ENCODE measurements at places on chromosomes 4 and X. TPM values are rescaled to one million over a fixed set of nuclear protein-coding genes. Genes with fewer than 3 reads are reported as not detected.

Gene ESX1
- not detected for total RNA-seq

Gene TLR10
- total RNA-seq, result not detected

Gene SPANXA1
- total RNA-seq, result not detected

Gene RNF150
- total RNA-seq, result 0.13 TPM

Gene TMEM271
- total RNA-seq, result not detected

Gene CT47B1
- not detected for total RNA-seq

Gene FGA
- not detected for total RNA-seq

Gene VCX
- total RNA-seq, result not detected

Gene DRD5
- not detected for total RNA-seq

Gene GAGE12J
- not detected for total RNA-seq

Gene DNAAF6
- total RNA-seq, result not detected

Gene ZMAT1
- 1.4 TPM for total RNA-seq

Gene SH3D19
- 125 TPM for total RNA-seq

Gene S100G
- not detected for total RNA-seq

Gene DMP1
- total RNA-seq, result not detected

Gene ZNF630
- 2.0 TPM for total RNA-seq

Gene GAGE2A
- total RNA-seq, result not detected

Gene XKRX
- 0.11 TPM for total RNA-seq

Gene C4orf36
- total RNA-seq, result not detected

Gene ASB9
- 0.39 TPM for total RNA-seq

Gene PNMA6A
- total RNA-seq, result 0.54 TPM

Gene RTL3
- 1.6 TPM for total RNA-seq

Gene MAPK10
- total RNA-seq, result 14.1 TPM

Gene SPATA4
- 0.13 TPM for total RNA-seq

Gene SLC10A4
- total RNA-seq, result not detected

Gene UFSP2
- total RNA-seq, result 52.3 TPM

Gene POU3F4
- not detected for total RNA-seq

Gene AMBN
- total RNA-seq, result not detected

Gene AFP
- total RNA-seq, result 0.22 TPM

Data from articular chondrocyte of knee joint (primary cell).